ENCODE measurements at places on chromosomes 1 and 21. TPM values are rescaled to one million over a fixed set of nuclear protein-coding genes. Genes with fewer than 3 reads are reported as not detected.

GRCh38 chr1:147541672-147542568 lies 619 bp downstream of the BCL9 start:
- peak; percentile 91 for DNase-seq

GRCh38 chr1:201594575-201595245 lies 55.8 kb downstream of the NAV1 start:
- DNase-seq = peak; percentile 47

GRCh38 chr1:9886092-9886742 lies 23.9 kb downstream of the CTNNBIP1 start:
- DNase-seq = no peak

GRCh38 chr1:59316497-59317128 lies 19.7 kb downstream of the FGGY start:
- DNase-seq = peak; percentile 82

OTUD3 gene
- 8.4 TPM for total RNA-seq

PANK4 gene
- 14.7 TPM for total RNA-seq
